Immature natural killer cell (primary cell): ENCODE measurements at places on chromosomes 12 and 14.

- DNase-seq, result no peak
These were observed 38.5 kb downstream of the SENP1 start for GRCh38 chr12:48067250-48067938.

DNA sequence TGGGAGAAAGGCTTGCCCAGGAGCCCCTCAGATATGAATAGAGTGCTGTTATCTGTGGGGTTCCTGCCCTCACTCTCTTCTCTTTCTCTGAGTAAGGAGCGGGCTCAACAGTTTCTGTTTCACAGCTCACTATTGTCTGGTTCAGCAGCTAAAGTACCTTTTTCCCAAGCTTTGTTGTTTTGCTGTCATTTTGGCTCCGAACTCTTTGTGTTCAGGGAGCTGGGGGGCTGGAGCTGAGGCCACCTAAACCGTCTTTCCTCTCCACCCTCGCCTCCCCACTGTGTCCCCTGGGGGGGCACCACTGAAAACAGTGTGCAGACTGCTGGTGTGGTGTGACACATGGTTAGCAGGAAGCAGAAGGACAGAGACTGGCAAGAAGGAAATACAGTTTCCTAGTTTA is 51.4 kb downstream of the FBXW8 start:
- DNase-seq, result peak; percentile 7

DNA sequence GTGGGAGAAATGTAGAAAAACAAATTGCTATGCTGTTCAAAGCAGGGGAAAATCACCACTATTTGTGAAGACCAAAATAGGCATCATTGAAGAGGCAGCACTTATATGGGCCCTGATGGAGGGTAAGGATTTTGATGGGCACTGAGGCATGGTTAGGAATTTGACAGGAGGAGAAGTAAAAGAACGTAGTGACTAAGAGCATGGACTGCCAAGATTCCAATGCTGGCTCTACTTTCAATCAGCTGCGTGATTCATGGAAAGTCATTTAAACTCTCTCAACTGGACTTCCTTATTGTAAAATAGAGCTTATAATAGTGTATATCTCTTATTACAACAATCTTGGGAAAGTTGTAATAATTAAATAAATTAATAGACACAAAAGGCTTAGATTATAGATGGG is 267.7 kb upstream of the G2E3 start:
- no peak for DNase-seq

DNA sequence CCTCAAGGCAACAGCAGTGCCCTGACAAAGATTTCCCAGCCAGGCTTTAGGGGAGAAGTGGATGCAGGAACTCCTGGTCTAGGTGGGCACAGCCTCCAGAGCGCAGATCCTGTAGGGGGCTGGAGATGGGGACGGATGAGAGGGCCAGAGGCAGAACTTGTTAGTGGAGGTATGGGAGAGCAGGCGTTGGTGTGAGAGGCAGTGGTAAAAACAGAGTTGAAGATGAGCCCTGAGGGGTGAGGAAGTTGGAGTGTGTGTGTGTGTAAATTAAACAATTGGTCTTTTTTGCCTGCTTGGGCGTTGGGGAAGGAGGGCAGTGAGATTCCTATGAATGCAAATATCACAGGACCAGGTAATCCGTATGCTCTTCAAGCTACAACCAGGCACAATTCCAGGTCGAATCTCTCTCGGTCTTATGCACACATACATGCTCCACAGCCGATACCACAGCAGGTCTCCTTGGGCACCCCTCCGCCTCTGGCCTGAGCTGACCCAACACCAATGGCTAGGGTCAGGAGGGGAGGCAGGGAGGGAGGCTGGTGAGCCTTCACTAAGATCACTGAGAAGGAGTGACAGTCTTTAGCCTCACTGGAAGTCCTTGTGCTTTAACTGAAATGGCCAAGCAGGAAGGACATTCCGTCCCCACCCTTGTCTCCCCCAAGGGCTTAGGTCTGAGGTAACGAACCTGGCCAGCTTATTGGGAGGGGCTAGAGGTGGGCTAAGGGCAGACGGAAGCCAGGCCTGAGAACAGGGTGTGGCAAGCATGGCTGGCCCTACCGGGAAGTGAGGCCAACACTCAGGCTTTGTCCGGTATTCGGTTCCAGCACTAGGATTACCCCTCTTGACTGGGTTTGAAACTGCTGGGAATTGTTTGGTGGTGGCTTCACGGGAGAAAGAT is 1.5 kb upstream of the KRT7 start:
- DNase-seq, result no peak

- no peak for DNase-seq
These were observed 61.5 kb downstream of the NT5DC3 start for GRCh38 chr12:103779410-103780092.

- DNase-seq, result no peak
These were observed 83.3 kb downstream of the PUS7L start for GRCh38 chr12:43675048-43675904.

DNA sequence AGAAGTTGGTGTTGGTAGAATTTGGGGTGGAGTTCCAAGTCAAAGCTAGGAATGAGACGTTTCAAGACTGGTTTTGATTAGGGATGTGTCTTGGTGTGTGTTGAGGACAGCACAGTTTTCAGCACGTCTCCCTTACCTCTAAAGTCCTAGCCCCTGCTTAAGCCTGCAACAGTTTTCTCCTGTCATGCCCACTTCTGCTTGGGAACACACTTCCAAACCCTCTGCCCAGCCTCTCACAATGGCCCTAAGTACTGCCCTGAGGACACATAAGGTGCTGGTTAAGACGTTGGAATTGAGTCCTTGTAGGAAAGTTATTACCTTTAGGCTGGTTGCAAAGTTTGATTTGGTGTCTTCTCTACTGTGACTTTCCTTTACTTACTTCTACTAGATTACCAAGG is 710 bp upstream of the BMAL2 start:
- DNase-seq, result no peak

- DNase-seq, result no peak
These were observed 326.8 kb downstream of the CCDC91 start for GRCh38 chr12:28517101-28517500.

DNA sequence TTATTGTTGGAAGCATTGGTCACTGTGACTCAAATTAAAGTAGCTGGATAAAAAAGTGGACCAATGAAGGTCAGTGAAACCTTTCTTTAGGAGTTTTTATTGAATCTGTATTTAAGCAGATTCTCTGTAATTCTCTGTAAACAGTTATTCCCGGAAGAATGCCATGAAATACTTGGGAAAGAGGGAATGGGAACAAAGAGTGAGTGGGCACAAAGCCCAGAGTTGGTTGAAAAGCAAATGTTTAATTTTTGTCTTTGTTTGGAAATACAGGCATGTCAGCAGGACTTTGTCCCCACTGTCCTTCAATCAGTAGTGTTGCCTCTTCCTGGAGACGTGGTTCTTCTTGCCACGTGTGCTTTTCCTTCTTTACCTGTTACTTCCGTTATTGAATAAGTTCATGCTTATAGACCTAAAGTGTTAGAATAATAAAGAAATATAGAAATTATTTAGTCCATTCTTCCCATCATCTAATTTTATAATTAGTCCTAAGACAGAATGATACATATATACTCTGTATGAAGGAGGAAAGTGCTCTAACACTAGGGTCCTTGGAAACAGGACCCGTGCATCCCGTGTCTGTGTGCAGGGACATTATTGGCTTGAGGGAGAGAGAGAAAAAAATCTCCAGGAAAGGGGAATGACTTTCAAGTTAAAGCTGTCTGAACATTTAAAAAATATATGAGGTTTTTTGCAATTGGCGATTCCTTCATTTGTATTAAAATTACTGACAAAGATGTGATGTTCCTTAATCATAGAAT is 2.0 kb upstream of the ANG start:
- no peak for DNase-seq

DNA sequence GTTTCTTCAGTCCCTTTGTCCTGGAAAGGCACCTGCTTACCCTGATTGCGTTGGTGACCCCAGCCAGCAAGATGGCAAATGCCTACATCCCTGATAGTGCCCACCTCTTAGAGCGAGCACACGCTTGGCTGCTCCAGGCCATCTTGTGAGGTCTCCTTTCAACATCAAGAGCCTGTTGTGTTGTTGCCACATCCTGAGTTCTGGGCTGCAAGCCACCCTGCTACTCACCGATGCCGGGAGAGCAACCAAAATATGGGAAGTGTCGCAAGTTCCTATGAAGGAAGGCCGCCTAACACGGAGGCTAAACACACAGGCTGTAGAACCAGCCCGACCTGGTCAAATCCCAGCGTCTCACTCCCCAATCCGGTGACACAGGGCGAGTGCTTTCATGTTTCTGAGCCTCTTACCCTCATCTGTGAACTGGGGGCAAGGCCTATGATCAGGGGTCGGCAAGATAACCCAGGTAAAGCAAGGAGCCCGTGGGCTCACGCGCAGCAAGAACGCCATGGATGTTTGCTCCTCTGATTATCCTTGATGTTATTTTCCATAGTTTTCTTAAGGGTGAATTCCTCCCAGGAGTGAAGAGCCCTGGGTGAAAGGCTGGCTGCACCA is 98.4 kb downstream of the LGMN start:
- DNase-seq, result no peak

DNA sequence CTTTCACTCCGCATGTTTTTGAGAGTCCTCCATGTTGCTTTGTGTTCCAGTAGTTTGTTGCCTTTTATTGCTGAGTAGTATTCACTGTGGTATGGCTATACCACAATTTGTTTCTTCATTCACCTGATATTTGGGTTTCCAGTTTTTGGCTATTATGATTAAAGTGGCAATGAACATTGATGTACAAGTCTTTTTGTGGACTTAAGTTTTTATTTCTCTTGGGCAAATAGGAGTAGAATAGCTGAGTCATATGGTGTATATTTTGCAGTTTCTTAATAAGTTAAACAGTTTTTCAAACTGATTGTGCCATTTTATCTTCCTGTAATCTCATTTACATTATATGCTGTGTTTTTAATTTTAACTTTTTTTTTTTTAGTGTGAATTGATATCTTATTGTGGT is 16.2 kb downstream of the ADIPOR2 start:
- DNase-seq, result no peak

DNA sequence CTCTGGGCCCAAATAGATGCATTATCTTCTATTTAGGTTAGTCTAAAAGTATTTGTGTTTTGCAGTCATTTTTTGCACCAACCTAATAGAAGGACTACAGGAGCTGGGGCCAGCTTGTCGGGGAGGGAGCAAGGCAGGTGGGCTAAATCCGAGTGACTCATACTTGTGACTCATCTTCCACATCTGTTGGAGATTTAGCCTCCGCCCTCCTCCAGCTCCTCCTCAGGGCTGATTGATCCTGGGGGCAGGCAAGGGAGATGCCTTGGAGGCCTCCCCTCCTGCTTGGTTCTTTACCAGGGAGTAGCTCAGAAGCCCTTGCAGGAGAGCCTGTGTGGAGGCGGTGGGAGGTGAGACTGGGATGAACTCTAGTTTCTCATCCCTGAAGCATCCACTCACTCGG is 27.9 kb downstream of the RHOF start:
- no peak for DNase-seq

- no peak for DNase-seq
These were observed 27.6 kb downstream of the PLXNC1 start for GRCh38 chr12:94175763-94176668.

DNA sequence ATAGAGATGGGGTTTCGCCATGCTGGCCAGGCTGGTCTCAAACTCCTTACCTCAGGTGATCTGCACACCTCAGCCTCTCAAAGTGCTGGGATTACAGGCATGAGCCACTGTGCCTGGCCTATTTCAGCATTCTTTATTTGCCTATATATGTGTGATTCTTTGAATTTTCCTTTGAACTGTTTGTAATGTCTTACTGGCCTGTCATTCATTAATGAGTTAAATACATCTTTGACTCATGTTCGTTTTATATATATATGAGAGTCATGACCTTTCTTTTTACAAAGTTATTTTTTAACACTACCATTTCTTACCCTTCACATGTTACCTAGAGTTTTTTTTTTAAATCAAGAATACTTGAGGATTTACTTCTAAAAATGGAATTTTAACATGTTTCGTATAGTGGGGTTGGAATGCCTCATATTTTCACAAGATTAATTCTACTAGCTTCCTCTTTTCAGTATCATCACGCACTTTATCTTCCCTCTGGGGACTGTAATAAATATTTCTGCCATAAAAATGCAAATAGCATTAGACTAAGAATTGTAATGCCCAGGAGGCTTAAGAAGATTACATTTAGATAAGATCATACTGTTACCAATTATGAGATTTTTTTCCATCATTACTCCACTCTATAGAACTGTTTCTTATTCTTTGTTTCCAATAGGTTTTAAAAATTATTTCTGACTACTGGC is 66.7 kb downstream of the NTN4 start:
- no peak for DNase-seq

- DNase-seq, result no peak
These were observed 11.6 kb downstream of the DAD1 start for GRCh38 chr14:22577334-22577908.

- DNase-seq, result no peak
These were observed 8.8 kb downstream of the IKBIP start for GRCh38 chr12:98635657-98636323.

GRCh38 chr12:4242595-4242994 is 31.0 kb upstream of the CCND2 start:
- DNase-seq, result no peak

- DNase-seq, result no peak
These were observed 188.3 kb downstream of the PHETA1 start for GRCh38 chr12:111180426-111181142.

DNA sequence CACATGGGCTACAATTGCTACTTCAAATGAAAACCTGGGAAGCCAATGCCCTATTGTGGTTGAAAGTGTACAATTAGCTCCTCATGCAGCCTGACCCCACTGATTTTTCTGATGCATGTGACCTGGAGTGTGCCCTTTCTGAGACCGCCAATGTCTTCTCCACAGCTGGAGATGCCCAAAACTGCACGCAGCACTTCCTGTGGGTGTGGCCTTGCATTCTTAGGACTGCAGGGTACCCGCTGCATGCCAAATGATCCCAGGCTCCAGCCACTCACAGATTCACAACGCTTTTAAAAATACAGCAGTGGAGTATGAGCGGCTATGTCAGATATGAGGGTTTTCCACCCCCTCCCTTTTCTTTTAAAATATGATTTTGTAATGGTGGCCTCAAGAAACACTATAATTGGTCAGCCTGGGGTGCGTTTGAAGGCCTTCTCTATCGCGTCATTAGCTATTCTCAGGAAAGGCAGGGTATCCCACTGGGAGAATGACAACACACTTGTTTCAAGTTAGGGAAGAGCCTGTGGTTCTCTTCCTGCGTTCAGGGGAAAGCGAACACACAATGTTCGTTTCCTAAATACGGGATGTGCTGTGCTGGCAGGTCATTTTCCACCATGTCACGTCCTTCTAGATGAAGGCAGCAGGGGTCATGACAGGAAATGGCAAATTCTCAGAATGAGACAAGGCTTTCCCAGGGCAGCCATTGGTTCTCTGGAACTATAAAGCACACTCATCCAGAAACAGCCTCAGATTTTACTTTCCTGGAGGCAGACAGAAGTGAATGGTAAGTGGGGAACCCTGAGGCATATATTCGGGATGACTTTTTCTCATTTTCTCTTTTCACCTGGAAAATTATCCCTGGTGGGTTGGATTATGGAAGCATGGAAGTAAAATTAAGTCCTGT is at the start of gene APOLD1:
TSS of gene APOLD1 (plus strand) at position 749 of the 904 bp plus-strand sequence. CDS start at position 782, 33 bp downstream.
- DNase-seq, result no peak
